ENCODE measurements at places on chromosomes 2 and 18.

GRCh38 chr2:148928395-148928794, 53.4 kb downstream of the KIF5C start:
- no peak for DNase-seq

DNA sequence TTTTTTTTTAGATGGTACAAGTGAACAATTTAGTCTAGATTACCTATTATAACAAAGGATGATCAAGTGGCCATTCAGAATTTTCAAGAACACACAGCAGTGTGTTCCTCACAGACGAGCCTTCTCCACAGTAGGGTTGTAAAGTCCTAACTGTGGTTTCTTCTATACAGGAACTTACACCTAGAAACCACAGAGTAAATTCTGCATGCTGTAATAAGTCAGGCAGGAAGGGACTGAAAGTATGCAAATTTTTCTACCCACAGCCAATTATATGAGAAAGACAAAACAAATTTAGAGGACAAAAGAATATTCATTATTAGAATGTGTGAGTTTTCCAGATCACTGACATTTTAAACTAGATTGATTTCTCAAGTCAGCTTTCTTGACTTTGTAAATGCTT, 99.5 kb downstream of the RBMS1 start:
- no peak for DNase-seq

DNA sequence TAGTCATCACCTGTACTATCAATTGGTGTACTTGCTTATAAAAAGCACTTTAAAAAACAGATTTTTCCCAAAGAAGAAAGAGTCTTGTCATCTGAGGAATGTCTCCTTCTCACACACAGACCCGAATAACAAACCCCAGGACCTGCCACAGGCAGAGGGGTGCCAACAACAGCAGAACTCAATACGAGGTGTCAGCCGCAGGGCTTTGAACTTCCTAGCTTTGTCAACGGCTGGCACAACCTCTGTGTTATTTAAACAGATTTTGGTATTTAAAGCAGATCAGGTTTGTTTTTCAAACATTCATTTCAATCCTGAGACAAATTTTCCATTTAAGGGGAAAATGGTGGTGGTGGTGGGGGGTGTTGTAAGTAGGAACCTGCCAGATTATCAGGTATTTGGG, 138.4 kb upstream of the RIOK3 start:
- no peak for DNase-seq

DNA sequence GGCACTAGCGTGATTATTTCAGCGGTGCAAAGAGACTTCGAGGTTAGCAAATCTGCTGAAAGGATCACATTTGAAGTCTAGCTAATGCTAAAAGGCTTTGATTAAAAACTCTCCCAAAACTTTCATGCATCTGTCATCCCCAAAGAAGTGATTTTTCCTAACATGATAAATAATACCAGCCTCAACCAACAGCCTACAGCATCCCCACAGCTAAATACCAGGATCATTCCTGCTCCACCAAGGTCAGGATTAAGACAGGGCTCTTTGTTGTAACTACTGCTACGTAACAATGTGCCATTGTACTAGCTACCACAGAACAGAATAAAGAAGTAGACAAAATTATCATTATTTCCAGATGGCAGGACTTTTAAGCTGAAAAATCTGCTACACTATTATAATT, 1.6 kb downstream of the OR6B3 start:
- DNase-seq: peak; percentile 4

DNA sequence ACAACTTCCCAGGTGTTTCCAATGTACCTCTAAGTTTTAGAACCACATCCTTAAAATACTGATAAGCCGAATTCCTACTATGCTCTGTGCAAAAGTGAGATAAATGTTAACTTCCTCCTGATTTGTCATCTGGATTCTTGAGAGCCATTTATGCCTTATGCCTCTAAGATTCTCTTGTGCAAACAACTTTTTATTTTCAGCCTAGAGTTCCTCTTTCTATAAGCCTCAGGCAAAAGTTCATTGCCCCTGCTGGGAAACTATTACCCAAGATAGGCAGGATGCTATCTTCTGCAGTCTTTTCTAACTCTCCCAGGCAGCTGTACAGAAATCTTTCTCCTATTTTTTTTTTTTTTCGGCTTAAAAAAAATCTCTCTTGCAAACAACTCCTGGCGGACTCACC, 216.1 kb downstream of the KCNJ3 start:
- no peak for DNase-seq

DNA sequence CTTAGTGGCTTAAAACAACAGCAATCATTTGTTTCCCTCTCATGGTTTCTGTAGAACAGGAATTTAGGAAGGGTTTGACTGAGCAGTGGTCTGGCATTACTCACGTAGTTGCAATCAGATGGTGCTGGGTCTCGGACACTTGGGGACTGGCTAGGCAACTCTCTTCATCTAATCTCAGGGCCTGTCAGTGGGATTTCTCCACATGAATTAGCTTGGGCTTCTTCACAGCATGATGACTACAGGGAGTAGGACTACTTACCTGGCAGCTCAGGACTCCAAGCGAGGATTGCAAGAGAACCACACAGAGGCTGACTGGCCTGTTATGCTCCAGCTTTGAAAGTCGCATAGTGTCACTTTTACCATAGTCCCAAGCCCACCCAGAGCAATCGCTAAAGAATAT, 125.1 kb downstream of the TTC27 start:
- no peak for DNase-seq

- no peak for DNase-seq
Observed at GRCh38 chr18:56627991-56628390, 10.4 kb downstream of the TXNL1 start.

DNA sequence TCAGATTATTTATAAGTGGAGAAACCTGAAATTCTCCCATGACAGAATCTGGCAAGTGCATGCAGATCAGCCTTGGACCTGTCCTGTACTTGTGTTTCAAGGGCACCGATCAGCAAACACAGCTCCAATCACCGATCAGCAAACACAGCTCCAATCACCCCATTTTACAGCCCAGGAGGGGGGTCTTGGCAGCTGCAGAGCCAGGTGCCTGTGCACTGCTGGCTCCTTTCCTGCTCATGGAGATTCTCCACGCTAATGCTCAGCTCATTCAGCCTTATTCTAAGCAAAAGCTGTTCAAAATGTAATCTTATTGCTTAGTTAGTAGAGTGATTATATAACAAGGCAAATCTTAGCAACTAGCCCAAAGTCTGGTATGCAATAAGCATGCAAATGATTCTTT, 623.1 kb upstream of the HS6ST1 start:
- DNase-seq: no peak

Measured in AG10803 (cell line).